ENCODE measurements at places on chromosomes 12 and 14. TPM values are rescaled to one million over a fixed set of nuclear protein-coding genes. Genes with fewer than 3 reads are reported as not detected.

GRCh38 chr12:25590011-25590721 is 37.1 kb upstream of the LMNTD1 start:
- DNase-seq: no peak

GRCh38 chr12:57133013-57133569 is 4.8 kb downstream of the LRP1 start:
- no peak for DNase-seq

GRCh38 chr12:119710965-119711551 is 43.1 kb downstream of the PRKAB1 start:
- no peak for DNase-seq

Gene RTN1
- 15.4 TPM for total RNA-seq

- no peak for DNase-seq
These were observed 537.4 kb downstream of the PRKD1 start for GRCh38 chr14:29390081-29390832.

DNA sequence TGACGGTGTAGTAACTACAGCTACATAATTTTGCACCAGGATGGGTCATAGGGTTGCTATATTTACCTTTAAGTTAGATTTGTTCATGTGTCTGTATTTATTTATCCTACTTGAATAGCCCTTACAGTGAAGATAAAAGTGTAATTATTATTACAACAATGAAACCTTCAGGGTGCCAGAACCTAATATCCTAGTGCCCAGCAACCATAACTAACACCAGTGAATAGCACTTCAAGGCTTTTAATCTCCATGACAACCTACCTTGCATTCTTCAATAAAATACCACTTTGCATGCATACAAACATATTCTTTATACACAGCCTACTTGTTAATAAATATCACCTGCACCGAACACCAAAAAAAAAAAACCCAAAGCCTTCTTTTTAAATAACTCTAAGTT is 58.7 kb upstream of the G2E3 start:
- no peak for DNase-seq

DNA sequence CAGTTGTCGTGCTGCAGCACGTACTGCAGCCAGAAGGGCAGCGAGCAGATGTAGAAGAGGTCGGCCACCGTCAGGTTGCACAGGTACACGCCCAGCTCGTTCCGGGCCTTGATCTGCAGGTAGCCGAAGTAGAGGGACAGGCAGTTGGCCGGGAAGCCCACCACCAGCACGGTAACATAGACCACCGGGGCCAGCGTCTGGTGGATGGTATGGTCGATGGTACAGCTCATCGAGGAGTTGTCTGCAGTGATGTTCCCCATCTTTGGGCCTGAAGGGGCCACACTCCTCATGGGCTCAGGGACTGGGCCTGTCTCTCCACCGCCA is 9.8 kb downstream of the GPR68 start:
- no peak for DNase-seq

Gene PIWIL1
- not detected for total RNA-seq

- DNase-seq: no peak
These were observed 8.7 kb upstream of the SDSL start for GRCh38 chr12:113413488-113413939.

DNA sequence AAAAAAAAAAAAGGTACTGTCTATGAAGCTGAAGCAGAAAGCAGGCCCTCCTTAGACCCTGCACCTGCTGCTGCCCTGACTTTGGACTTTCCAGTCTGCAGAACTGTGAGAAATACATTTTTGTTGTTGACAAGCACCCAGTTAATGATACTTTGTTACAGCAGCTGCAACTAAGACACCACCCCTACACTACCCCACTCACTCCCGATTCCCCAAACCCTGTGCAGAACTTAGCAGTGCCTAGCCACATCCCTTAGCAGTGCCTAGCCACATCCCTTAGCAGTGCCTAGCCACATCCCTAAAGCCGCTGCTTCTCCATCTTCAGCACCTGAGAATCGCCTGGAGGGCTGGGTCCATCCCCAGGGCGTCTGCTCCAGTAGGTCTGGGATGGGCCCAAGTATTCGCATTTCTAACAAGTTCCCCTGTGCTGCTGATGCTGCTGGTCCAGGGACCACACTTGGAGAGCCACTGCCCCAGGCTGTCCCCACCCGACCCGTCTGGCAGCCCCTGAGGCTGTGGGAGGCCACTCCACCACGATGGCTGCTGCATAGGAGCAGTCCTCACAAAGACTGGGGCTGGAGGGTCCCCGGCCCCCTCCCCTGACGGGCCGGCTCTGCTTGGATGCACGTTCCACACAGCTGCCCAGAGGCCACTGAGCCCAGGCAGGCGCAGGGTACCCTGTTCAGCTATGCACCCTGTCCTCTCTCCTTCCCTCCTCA is 10.8 kb upstream of the PPP1R13B start:
- DNase-seq: no peak

DNA sequence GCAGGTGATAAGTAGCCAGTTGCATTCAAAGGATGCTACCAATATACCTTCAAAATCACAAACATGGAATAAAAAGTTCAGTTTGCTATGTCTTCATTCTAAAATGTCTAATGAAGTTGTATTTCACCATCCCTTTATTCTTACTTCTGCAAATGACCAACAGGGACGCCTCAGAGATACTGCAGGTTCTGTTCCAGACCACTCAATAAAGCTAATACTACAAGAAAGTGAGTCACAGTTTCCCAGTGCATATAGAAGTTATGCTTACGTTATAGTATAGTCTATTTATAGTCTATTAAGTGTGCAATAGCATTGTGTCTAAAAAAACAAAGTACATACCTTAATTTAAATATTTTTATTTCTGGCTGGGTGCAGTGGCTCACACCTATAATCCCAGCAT is 29.3 kb upstream of the EIF5 start:
- DNase-seq: no peak

- DNase-seq: no peak
These were observed 3.3 kb downstream of the P2RX2 start for GRCh38 chr12:132621657-132622435.

- no peak for DNase-seq
These were observed 25.6 kb downstream of the SINHCAF start for GRCh38 chr12:31300341-31300740.

DNA sequence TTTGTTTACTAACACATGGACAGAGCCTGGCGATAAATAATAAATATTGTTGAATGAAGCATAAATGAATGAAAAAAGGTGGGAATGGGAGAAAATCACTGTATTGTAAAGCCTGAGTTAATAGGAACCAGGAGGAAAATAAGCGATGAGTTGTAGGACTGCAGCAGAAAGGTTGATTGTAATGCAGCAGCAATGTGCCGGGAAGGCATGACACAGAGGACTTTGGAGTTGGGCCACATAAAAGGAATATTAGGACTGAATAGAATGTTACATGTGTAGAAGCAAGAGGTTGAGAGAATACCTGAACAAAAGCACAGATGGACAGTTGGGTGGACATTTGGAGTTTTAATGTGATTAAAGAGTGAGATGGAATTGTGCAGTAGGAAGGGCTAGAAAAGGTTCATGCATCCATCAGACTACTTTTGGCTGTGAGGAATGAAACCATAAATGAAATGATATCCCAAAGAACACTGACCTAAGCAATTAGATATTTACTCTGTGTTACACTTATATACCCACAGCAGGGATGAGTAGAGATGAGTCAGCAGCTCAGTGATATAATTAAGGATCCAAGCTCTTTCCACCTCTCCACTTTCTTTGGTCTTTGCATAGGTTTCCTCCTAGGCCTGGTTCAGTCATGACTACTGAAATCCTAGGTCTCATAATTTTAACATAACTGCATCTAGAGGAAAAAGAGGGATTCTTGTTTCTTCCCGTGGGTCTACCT is 55.4 kb downstream of the CCER1 start:
- no peak for DNase-seq
